NCI-H146 (cell line): ENCODE measurements at places on chromosomes 7 and 10.

DNA sequence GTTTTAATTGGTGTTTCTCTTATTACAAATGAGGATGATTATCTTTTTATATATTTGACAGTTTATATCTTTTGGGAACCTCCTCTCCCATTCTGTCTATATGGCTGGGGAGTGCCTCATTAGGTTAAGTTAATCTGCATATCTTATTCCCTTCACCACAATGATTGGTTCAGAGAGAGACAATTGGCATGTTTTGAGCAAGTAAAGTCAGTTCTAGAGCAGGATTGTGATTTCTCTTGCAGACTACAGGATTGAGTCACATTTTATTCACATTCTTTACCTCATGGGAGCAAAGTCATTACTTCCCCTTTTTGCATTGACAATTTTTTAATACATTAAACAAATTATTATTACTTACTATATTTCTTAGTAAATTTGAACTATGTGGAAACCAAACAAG is 345.6 kb downstream of the MDFIC start:
- DNase-seq = no peak

DNA sequence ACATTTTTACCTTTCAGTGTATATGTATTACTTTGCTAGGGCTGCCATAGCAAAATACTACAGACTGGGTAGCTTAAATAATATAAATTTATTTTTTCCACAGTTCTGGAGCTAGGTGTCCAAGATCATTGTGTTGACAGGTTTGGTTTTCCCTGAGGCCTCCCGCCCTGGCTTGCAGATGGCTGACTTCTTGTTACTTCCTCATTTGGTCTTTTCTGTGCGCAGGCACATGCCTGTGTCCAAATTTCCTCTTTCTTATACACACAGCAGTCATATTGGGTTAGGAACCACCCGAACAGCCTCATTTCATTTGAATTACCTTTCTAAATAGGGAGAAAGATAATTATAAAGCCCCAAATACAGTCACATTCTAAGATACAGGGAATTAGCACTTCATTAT is 521.6 kb upstream of the SORCS1 start:
- DNase-seq = no peak

DNA sequence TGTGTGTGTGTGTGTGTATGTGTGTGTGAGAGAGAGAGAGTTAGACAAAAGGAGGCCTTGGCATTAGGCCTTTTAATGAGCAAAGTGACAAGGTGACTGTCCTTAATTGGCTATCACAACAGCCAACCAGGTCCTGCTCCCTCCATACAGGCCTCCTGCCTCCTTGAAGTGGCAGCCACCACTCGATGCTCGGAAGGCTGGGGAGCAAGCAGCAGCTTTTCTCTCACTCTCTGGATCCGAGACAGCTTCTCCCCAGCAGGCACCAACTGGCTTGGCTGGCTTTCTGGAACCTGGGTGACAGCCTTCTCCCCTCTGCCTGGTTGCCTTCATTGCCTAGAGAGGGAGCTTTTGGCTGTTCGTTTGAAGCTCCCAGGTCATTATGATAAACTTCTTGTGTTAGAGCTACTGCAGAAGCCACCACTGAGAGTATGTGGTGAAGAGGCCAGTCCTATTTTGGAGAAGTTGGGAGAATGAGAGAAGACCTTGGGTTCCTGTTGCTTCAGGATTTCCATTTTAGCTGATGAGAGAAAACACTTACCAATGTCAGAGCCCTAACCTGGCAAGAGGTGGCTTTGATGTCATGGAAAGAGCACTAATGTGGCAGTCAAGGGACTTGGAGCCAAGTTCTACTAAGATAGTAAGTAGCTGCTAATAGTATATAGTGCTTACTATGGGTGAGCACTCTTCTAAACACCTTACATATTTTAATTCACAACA is 37.6 kb downstream of the RPS24 start:
- DNase-seq = no peak

DNA sequence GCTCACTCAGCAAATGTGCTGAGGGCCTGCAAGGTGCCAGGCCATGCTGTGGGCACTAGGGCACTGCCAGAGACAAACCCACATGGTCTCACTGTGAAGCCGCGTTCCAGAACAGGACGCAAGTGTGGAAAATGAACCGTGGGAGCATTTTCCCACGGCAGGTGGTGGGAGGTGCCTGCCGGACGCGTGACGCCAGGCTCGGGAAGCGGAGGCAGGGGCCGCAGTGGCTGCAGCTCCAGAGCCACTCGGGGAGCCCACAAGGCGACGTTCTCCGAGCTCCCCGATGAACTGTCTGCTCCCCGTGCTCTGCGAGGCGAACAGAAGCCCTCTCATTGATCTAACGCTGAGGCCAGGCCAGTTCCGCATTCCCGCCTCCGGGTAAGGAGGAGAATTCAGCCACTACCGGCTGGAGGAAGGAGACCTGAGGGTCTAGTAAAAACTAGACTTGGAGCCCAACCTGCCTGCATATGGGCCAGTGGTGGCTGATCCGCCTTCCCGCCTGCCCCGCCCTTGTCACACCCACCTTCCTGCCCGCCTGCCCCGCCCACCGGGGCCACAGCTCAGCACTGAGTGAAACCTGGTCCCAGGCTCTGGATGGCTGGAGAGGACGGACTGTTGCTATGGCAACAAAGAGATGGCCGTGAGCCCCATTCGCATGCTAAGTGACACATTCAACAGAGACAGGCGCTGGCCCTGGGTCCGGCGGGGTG is 13.1 kb downstream of the ADGRA1 start:
- peak; percentile 6 for DNase-seq

DNA sequence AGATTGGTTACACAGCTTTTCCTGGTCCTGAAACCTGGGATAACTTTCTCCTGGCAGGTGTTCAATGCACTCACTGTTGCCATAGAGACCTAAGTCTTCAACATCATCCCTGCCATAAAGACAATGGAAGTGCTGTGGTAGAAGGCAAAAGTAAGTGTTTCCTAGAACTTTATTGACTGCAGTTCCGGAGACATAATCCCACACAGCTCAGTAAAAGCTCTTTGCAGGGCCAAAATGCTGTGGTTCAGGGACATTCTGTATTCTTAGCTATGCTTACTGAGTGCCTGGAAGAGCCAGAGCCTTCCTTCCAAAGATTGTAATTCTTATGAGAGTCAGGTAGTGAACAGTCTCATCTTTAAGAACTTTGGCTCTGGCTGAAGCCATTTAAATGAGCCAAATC is 5.3 kb downstream of the WIPF3 start:
- peak; percentile 26 for DNase-seq

DNA sequence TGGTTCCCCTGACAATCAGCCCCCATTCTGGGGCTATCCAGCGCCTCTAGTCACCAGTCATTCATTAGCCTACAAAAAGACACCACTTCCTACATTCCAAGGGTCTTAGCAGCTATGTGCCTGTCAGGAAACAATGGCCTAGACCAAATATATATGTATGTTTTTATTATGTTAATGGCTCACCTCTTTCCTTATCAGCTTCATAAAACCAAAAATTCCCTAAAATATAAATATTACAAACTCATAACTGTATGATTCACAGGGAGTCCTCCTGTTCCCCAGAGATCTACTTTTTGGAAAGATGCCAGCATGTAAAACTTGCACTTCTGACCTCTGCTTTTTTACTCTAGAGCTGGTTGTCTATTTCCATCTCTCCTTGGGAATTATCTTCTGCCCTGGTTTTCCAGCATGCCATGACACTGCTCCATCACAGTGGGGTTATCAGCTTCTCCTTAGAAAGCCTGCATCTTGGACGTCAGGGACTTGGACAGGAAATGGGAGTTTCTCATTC is 79.2 kb downstream of the ABCA13 start:
- no peak for DNase-seq
